ENCODE measurements at places on chromosomes 2 and 18. TPM values are rescaled to one million over a fixed set of nuclear protein-coding genes. Genes with fewer than 3 reads are reported as not detected.

GRCh38 chr2:217836901-217837491, 165.8 kb downstream of the TNS1 start:
- peak overlapping the region; percentile 64 for H3K27ac ChIP-seq
- H3K36me3 ChIP-seq = no peaks in the 10 kb centered on the region
- peak; percentile 23 for DNase-seq
- H3K4me3 ChIP-seq = no peak overlapping the region
- no peaks in the 10 kb centered on the region for H3K27me3 ChIP-seq

DNA sequence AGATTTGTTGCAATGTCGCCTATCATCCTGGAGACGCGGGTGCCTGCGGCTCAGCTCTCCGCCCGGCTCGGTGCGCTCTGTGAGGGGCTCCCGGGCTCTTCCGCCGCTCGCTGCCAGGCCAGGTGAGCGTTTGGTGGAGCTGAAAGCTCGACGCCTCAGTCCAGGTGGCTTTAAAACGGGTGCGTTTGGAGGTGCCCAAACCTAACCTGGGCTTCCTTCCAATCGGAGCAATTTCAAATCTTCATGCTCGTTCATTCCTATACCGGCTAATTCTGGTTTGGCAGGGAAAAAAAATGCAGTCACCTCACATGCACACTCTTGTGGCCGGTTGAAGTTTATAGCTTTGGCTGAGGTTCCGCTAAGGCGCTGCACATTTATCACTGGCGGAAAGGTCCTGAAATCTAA, at the start of gene SLC16A14:
TSS of gene SLC16A14 (minus strand) at position 274 of the 405 bp plus-strand sequence. CDS start 9,572 bp downstream, outside the sequence.
- H3K4me3 ChIP-seq = peak within 1 kb of the TSS; percentile 72
- peaks cover 9% of the 10 kb centered on the region for H3K4me1 ChIP-seq
- no peaks in the 10 kb centered on the region for H3K27me3 ChIP-seq
- DNase-seq = peak; percentile 67
- H3K36me3 ChIP-seq = no peaks in the 10 kb centered on the region
- no peak within 1 kb of the TSS for H3K27ac ChIP-seq

DNA sequence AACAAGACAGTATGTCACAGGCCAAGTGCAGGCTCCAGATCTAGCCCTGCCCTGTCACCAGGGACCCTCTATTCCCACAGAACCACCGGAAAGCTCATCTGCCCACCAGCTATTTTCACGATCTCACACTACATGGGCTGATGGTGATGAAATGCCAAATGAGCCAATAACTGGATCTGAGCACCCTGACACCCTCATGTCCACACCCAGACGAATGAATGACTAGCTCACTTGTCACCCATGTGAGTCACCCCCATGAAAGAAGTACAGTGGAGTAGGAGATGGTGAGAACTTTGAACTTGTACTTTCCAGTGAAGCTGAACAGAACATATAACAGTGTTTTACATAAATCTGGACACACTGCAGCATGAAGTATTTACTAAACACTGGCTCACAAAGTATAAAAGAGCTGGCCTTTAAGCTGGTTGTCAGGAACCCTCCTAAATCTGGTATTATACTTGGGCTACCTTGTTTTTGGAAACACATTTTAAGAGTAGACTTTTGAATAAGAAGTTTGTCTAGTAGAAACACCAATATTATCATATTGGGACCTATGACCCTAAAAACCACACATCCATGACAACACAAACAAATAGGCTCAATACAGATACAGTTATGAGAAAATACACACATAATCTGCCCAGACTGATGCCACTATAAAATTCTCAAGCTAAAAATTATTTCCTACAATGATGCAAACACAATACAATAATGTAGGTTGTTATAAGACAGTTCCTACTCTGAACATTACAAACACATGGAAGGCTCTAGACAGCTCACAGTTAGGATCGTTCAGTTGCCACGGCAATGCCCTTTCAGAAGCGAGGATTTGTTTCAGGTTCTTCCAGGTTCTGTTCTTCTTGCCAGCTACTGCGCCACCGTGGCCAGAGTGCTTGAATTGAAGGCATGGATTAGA, 19.0 kb downstream of the INO80C start:
- H3K27me3 ChIP-seq = no peaks in the 10 kb centered on the region
- H3K4me3 ChIP-seq = peak overlapping the region; percentile 61
- peaks cover 45% of the 10 kb centered on the region for H3K4me1 ChIP-seq
- H3K36me3 ChIP-seq = peaks cover 14% of the 10 kb centered on the region
- peak overlapping the region; percentile 86 for H3K27ac ChIP-seq
- DNase-seq = peak; percentile 97

DNA sequence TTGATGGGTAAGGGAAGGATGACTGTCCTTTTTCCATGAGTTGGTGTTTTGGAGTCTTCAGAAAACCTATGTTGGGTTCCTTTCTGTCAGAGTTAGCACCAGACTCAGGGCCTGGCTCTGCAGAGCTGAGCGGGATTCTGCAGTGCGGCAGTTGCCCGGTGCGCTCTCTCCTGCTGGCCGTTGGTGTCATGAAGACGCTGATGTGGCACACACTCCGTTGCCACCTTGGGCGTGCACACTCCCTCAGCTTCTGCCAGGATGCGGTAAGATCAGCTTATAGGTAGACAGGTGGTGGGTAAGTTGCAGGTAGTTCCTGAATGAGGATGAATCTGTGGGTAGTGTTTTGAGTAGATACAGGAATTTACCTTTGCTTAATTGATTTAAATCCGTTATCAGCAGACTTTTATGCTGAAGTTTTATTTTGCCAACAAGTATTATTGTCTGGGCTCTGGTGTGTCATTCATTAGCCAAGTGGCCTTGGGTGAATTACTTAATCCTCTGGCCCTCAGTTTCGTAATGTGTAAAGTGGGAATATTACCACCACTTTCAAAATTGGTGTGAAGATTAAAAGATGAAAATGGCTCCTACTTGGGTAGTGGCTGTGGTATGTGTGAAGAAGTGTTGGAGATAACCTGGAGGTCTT, 26.8 kb downstream of the DGKD start:
- no peaks in the 10 kb centered on the region for H3K27me3 ChIP-seq
- peaks cover 21% of the 10 kb centered on the region for H3K36me3 ChIP-seq
- peak; percentile 18 for DNase-seq
- H3K27ac ChIP-seq = no peak overlapping the region
- no peak overlapping the region for H3K4me3 ChIP-seq
- H3K4me1 ChIP-seq = peaks cover 29% of the 10 kb centered on the region

DNA sequence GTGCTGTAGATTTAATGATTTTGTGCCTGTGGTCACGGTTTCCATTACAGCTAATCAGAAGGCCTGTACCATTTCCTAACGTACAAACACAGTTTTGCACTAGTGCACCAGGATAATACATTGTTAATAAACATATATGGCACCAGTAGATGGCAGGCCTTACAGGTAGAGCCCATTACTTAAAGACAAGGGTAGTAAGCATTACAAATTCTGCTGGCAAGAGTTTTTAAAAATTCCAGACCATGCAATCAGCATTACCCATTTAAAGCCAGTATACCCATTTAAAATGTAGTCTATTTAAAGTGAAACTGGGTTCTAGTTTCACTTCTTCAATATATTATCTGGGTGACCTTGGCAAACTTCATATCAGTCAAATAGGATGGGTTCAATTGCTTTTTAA, 224.2 kb downstream of the NUP35 start:
- no peak overlapping the region for H3K27ac ChIP-seq
- H3K27me3 ChIP-seq = no peaks in the 10 kb centered on the region
- no peaks in the 10 kb centered on the region for H3K4me1 ChIP-seq
- H3K4me3 ChIP-seq = no peak overlapping the region
- no peak for DNase-seq
- H3K36me3 ChIP-seq = no peaks in the 10 kb centered on the region

GRCh38 chr2:15814946-15815345, 125.4 kb upstream of the MYCN start:
- H3K27me3 ChIP-seq = peaks cover 45% of the 10 kb centered on the region
- no peak overlapping the region for H3K4me3 ChIP-seq
- DNase-seq = no peak
- no peaks in the 10 kb centered on the region for H3K36me3 ChIP-seq

Gene C2orf74
- 29.7 TPM for total RNA-seq

- H3K36me3 ChIP-seq = no peaks in the 10 kb centered on the region
- H3K27me3 ChIP-seq = no peaks in the 10 kb centered on the region
- peaks cover 6% of the 10 kb centered on the region for H3K4me1 ChIP-seq
These were observed 30.2 kb upstream of the ITPRID2 start for GRCh38 chr2:181861379-181861778.

DNA sequence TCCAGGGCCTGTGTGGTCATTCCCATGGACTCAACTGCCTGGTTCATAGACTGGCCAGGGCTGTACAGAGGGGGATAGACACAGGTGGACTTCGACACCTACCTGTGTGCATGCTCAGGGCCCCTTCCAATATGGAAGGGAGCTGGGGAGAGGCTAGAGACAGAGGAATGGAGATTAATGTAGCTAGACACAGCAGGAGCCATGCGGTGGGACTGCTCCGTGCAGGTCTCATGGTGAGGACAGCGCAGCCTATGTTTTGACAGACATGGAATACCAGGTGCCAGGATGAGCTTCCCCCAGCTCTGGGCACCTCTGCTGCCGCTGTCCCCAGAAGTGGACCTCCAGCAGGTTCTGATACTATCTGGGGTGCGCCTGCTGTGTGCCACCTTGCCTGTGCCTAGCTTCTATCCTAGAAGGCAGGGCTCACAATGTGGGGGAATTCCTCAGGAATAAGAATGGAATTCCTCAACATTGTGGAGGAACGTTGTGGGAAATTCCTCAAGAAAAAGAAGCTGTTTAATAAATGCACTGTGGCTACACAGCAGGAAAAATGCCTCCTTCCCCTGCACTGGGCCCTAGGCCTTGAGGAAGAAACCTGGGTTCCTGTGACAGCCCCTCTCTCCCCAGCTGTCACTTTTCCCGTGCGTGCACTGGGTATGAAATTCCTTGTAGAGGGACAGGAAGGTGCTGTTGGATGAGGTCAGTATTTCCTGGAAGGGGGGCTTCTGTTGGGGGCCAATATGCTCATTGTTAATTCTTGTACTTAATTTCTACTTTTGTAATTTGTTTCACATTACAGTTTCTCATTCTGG, 7.3 kb downstream of the IL1R1 start:
- no peak overlapping the region for H3K27ac ChIP-seq
- no peak overlapping the region for H3K4me3 ChIP-seq
- peaks cover 9% of the 10 kb centered on the region for H3K4me1 ChIP-seq

- no peak for DNase-seq
- no peaks in the 10 kb centered on the region for H3K4me1 ChIP-seq
- H3K4me3 ChIP-seq = no peak overlapping the region
- H3K27me3 ChIP-seq = no peaks in the 10 kb centered on the region
- no peaks in the 10 kb centered on the region for H3K36me3 ChIP-seq
- H3K27ac ChIP-seq = no peak overlapping the region
These were observed 556.2 kb downstream of the THSD7B start for GRCh38 chr2:137321566-137321965.

GRCh38 chr2:234945339-234945873, 6.4 kb upstream of the SH3BP4 start:
- peak overlapping the region; percentile 71 for H3K27ac ChIP-seq
- no peak overlapping the region for H3K4me3 ChIP-seq
- DNase-seq = peak; percentile 60
- H3K4me1 ChIP-seq = peaks cover 26% of the 10 kb centered on the region
- H3K27me3 ChIP-seq = no peaks in the 10 kb centered on the region
- H3K36me3 ChIP-seq = peaks cover 5% of the 10 kb centered on the region

Measured in MCF 10A (cell line).